SK-N-MC (cell line): ENCODE measurements at places on chromosomes 7 and 10.

- DNase-seq = no peak
Measured at GRCh38 chr7:127891854-127892438, 139.3 kb downstream of the LRRC4 start.

DNA sequence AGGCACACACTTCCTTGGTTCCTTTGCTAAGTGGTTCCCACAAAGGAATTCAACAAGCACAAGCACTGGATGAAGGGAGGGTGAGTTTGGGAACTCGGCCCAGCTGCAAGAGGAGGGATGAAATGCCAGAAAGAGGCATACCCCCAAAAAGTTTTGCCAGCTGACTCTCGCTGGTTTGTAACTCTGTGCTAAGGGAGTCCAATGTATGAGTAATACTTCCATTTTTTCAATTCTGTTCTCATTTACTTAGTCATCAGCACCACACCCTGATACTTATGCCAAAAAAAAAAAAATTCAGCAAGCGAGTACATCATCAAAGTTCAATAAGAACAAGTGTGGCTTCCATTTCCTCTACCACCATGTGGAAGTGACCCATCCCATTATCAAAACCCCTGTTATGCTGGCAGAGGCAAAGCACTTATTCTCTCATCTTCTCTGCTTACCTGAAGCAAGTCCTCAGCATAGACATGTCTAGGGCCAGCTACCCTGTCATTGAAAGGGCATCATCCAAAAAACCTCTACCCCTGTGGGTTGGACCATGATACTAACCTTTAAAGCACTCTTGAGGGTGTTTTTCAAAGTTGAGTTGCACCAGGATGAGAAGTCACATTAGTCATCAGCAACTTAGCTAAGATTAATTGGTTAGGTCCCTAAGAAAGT, 6.9 kb upstream of the HYCC1 start:
- no peak for DNase-seq

DNA sequence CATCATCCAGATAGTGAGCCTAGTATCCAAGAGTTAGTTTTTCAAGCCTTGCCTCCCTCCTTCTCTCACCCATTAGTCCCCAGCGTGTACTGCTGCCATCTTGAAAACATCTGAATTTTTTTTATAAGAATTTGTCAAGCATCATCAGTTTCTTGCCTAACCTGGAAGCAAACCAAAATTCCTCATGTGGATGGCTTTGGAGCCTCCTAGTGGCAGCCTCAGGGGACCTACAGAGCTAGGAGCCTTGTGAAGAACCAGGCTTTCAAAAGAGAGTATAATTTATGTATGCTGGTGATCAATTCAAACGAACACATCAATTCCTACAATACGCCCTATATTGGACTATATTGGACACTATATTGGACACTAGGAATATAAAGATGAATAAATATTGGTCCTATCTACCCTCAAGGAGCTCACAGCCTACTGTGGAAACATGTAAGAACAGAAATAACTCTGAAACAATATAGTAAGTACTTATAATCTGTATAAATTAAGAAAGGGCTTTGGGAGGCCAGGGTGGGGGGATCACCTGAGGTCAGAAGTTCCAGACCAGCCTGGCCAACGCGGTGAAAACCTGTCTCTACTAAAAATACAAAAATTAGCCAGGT, 63.4 kb downstream of the HPSE2 start:
- DNase-seq = peak; percentile 26

GRCh38 chr7:121002048-121002756, 13.7 kb downstream of the CPED1 start:
- no peak for DNase-seq

- DNase-seq = no peak
Measured at GRCh38 chr10:97483921-97484320, 14.3 kb downstream of the MMS19 start.

DNA sequence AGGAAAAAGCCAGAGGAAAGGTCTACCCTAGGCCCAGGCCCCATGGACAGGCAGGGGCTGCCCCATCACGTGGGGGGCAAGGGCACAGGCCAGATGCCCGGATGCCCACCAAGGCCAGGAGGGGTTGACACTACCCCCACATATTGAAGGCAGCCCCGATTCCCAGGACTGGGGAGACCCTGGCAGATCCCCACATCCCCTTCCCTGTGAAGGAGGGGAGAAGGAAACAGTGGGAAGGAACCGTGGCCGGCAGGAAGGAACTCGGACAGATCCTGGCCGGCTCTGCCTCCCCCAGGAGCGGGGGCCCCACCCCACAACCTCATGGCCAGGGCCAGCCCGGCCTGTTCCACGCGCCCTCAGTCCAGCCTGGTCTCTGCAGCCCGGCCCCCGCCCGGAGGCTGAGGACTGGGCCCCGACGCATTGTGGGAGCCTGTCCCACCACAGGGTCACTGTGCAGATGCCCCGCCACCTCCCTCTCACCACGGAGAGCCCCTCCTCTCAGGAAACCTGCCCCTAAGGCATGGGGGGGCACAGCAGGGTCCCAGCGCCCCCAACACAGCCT, 41.3 kb downstream of the PAPOLB start:
- no peak for DNase-seq

GRCh38 chr10:1301143-1301542, 245.0 kb downstream of the WDR37 start:
- no peak for DNase-seq

- no peak for DNase-seq
Measured at GRCh38 chr10:13717936-13718772, 131.4 kb downstream of the PRPF18 start.

DNA sequence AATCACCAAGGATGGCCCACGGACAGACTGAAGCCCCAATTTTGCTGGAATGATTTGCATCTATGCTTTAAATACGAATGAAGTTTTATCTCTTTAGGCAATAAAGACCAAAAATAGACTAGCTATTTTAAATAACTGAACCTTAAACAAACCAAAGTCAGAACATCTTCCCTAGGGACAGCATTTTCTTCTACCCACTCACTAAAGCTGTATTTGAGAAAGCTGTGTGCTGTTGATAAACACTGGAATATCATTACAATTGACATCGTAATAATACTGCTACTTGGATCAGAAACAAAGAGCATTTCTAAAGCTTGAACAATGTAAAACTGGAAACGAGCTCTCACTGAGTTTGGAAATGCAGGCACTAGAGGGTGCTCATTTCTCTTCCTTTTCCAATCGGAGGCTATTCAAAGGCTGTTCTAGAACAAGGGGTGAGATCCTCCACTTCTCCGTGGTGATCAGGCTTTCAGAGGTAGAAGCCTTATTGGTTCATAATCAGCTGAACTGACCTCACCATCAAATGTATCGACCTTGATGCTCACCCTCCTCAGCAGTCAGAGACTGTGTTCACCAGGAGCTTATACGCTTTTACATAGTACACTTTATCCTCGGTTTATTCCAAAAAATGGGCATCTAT, 225.3 kb upstream of the PRSS1 start:
- DNase-seq = no peak

GRCh38 chr7:128415217-128415785, 5.5 kb upstream of the IMPDH1 start:
- no peak for DNase-seq

DNA sequence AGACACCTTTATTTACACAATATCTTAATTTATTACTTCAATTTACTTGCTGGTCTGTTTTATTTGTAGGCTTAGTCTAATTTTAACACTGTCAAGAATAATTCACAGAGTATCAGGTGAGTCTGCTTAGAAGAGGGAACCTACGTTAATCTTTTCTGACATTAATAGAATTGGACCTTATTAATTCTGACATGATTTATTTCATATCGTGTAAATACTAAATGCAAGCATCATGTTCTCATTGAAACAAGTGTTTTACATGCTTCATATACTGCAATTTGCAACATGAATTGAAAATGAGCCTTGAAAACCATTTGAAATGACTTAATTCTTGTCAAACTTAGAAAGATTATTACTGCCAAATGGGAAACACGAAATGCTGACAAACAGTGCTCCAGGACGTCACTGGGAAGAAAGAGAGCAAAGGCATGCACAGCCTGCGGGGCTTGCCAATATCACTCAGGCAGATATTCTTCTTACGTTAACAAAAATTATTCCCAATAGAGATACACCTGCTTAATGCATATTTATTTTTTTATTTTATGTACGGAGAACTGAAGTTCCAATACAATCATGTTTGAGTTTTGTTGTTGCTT, 282.0 kb upstream of the AKR1E2 start:
- DNase-seq = no peak

DNA sequence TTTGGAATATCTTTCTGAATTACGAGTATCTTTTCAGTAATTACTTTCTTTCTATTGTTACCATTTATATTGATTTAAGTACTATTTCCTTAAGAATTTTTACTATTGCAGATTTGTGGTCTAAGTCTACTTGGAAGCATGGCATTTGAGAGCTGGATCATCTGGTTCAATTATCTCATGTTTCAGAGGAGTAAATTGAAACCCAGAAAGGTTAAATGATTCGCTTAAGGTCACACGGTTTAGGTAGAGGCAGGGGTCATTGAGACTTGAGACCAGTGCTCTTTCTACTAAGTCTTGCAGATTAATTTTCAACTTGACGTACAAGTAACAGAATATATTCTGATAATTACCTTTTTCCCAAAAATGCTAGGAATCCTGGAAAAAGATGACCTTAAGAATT, 109.2 kb upstream of the GLCCI1 start:
- no peak for DNase-seq

- no peak for DNase-seq
Measured at GRCh38 chr10:67725567-67725966, 29.6 kb upstream of the CTNNA3 start.

DNA sequence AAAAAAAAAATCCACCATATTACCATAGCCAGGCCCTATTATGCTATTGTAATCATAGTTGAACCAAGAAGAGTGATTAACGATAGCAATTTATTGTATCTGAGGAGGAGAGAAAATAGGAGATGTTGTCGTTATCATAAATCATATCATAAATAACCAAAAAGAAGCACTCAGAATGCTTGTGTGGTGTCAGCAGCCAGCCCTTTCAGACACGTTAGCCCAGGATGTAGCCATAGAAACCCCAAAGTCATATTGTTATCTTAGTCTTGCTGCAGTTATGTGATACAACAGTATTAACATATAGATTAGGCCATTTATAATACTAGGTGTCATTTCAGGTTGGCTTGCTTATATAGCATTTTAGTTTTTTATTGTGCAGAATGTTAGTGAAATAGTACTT, 102.2 kb upstream of the GATA3 start:
- no peak for DNase-seq

- DNase-seq = no peak
Measured at GRCh38 chr7:45944058-45944457, 23.0 kb upstream of the IGFBP3 start.

GRCh38 chr10:35400595-35401268, 64.4 kb downstream of the CCNY start:
- DNase-seq = no peak

DNA sequence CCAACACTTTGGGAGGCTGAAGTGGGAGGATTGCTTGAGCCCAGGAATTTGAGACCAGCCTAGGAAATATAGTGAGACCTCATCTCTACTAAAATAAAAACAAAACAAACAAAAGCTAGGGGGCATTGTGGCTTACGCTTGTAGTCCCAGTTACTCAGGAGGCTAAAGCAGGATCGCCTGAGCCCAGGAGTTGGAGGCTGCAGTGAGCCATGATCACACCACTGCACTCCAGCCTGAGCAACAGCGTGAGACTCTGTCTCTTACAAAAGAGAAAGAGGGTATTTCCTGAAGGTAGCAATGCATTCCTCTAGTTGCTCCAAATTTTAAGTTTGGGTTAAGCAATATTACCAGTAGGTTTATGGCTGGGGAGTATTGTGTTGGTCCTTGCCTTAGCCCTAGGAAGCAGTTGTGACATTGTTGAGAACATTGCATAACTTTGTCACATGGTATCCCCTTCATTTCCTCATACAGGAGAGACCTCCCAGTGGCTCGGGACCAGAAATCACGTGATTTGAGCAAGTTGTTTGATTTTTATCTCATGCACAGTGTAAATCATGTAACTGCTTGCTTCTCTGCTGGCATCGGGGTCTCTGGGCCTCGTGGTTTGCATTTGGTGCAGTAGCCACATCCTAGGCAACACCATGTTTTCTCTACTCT, 23.3 kb upstream of the SMARCD3 start:
- peak; percentile 68 for DNase-seq

- no peak for DNase-seq
Measured at GRCh38 chr7:104059103-104059502, 69.6 kb upstream of the RELN start.

- no peak for DNase-seq
Measured at GRCh38 chr10:5663692-5664427, 2.5 kb downstream of the ASB13 start.

DNA sequence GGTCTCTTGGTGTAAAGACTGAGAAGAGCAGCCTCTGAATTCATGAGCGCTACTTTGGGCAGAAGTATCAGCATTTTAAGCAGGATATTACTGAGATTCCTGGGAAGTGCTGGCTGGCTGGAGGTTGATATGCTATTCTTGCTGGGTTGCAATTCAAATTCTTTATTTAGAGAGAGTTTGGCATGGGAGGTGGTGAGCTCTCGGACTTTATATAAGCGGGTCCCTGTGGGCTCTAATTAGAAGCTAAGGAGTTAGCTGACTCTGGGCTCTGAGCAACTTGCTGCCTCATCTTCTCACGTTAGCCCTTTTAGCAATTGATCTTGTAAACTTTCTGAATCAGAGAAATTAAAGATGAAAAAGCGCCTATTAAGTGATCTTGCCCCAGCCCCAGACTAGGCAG, 430.9 kb downstream of the SORCS3 start:
- DNase-seq = no peak

DNA sequence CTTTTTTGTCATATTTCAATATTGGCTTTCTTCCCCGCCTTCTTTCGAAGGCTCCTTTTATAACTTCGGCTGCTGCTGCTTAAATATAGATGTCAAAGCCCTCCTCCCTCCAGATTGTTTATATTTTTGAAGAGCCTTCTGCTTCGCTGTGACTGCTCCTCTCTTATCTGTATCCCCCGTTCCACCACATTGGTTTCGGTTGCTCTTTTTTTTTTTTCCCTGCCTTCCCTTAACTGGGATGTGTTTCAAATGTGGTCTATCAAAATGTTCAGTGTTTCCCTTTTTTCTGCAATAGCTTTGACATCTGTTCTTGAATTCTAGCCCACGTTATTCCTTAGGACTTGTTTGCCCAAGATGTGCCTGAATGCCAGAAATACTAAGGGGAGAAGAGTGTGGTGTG, 96.4 kb downstream of the CUX1 start:
- DNase-seq = no peak

DNA sequence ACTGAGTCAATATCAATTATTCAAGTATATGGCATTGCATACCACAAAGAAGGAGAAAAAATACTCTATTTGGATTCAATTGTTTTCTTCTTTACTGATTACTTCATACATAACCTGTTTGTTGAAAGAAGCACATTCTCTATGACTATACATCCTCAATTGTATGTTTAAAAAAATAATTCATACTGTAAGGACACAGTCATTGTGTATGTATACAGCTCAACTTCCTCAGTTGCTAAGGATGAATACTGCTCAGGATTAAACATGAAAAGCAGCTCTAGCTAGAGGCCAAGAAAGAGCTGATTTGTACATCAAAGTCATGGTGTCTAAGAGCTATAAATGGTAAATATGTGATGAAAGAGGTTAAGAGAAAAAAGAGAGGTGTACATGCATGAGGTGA, 15.8 kb upstream of the BPGM start:
- no peak for DNase-seq
